ENCODE measurements at places on chromosomes 4 and X.

DNA sequence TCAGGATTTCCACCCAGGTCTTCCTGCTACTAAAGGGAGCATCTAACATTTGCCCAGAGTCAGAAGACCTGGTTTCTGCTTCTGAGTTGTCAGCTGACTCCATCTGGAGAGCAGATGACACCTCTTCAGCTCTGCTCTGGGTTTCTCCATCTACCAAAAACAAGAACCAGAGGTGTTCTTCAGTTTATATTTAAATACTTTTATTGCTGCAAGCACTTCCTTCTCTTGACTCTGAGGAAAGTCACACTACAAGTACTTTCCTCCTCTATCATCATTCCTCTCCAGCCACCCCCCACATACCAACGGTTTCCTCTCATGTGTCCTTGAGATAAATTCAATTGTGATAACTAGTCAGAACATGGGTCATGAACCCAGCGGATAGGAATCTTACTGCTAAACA lies 88.4 kb downstream of the PPP3CA start:
- DNase-seq, result no peak

GRCh38 chr4:109671350-109671749 lies 31.9 kb downstream of the CASP6 start:
- DNase-seq, result no peak

DNA sequence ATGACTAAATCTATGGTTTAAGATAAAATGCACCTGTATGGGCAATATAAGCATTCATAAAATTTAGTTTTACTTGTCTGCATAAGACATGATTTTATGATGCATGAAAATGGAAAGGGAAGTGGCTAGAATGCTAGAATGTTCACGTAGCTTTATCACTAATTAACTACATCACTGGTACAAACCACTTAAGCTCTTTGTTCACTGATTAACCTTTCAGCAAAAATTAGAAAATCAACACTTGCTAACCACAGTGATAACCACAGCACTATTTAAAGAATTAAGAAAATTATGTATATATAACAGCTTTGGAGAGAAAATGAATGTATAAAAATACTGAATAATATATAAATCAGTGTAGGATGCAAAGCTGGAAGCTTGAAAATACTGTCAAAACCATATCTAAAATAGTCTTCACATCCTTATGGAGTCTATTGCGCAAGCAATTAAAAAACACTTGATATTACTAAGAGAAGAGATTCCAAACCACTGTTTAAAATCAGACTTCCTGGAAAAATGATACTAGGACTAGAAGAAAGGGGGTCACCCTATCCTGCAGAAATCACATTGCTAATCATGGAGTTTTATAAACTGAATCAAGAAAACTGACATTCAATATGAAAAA lies 51.9 kb downstream of the EFHC2 start:
- no peak for DNase-seq

- no peak for DNase-seq
These were observed 645.5 kb downstream of the ANKRD50 start for GRCh38 chr4:124067046-124067445.

GRCh38 chr4:87204559-87204958 lies 15.9 kb downstream of the KLHL8 start:
- DNase-seq, result no peak

- DNase-seq, result no peak
These were observed 169.0 kb downstream of the RAPGEF2 start for GRCh38 chr4:159271856-159272255.

All from NCI-H146 (cell line).